COR-L47 (cell line): ENCODE measurements at places on chromosomes 2 and 18.

- no peak for DNase-seq
These were observed 28.5 kb downstream of the MAL start for GRCh38 chr2:95054016-95054415.

- DNase-seq, result no peak
These were observed 39.7 kb downstream of the HS6ST1 start for GRCh38 chr2:128279009-128279408.

GRCh38 chr18:53567929-53568574 lies 656.4 kb downstream of the MBD2 start:
- peak; percentile 20 for DNase-seq

- no peak for DNase-seq
These were observed 7.5 kb downstream of the RIOK3 start for GRCh38 chr18:23460285-23461273.

GRCh38 chr2:128841803-128842202 lies 523.1 kb upstream of the HS6ST1 start:
- no peak for DNase-seq

DNA sequence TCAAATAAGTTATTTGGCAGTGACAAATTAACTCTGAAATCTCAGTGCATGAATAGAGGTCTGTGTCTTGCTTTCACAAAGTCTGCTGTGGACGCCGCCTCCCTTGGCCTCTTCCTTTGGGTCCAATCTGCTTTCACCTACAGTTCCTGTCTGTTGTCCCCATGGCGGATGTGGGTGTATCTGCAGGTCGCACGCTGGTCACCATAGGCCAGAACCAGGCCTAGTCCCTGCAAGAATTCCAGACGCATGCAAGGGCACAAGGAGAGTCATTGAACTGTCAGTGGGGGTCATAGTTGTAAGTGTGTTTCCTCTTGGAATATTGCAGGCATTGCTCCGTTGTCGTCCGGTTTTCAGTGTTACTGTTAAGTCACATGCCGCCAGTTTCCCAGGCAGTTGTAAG lies 7.4 kb downstream of the SOCS6 start:
- DNase-seq, result no peak

DNA sequence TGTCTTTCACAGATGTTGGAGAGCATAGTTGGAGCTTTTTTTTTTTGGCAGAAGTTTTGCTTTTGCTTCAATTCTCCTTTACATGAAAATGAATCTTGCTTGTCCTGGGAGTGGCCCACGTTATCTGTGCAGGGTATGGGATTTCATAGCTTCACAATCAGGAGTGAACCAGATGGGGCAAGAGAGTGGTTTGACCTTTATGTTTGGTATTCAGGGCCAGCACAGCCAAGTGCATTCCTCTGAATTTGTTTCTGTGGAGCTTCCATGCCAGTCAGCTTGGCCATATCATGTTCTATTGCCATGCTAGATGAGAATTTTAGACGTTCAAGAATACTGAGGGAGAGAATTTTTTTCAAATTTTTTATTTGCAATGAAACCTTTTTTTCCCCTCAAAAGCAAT lies 116.6 kb downstream of the PRPF40A start:
- no peak for DNase-seq

DNA sequence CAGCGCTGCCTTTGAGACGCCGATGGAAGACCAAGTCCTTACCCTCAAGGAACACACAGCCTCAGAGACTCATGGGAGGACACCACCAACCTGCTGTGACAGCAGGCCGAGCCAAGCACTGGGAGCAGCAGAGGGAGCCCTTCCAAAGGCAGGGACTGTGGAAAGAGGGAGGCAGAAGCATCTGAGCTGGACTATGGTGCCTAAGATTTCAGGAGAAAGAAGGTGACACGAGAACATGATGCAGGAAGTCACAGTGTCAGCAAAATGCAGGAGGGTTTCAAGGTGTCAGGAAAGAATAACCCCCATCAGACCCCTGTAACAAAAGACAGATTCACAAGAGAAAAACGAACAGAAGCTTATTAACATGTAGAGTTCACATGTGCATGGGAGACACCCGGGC lies 24.2 kb upstream of the COX7A2L start:
- no peak for DNase-seq

GRCh38 chr2:158806941-158807340 lies 11.8 kb downstream of the DAPL1 start:
- no peak for DNase-seq

DNA sequence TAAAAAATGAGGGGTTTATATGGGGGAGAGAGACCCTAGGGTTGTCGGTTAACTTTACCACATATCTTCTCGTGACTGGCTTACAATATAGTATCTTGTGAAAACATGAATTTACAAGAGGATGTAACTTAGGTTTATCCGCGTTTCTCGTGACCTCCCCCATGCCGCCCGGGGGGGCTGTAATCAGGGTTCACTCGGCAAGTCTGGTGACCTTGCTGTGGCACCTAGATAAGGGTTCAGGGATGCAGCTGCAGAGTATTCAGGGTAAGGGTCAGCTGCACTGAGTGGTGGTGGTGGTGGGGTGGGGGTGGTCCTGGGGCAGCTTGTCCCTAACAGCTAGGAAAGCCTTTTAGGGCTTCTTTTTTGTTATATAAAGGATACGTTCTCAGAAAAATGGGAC lies 112.3 kb downstream of the LYPD1 start:
- DNase-seq, result no peak

DNA sequence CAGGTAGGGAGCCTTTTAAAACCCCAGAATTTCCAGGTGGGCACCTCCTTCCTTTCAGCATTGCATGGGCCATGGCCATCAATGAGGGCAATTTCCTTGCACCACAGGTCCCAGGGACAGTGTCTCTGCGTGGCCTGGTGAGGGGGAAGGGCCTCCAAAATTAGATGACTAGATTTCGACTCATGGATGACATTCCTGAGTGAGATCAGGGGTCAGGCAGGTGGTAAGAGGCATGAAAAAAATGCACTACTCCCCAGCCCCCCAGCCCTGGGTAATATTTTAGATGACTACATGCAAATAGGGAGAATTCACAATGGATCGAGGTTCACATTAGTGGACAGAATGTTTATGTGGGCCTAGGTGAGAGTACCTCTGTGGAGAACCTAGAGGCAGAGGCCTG lies 19.0 kb upstream of the IGFBP5 start:
- no peak for DNase-seq

- DNase-seq, result peak; percentile 19
These were observed 1321.6 kb upstream of the ACVR2A start for GRCh38 chr2:146523196-146523595.

DNA sequence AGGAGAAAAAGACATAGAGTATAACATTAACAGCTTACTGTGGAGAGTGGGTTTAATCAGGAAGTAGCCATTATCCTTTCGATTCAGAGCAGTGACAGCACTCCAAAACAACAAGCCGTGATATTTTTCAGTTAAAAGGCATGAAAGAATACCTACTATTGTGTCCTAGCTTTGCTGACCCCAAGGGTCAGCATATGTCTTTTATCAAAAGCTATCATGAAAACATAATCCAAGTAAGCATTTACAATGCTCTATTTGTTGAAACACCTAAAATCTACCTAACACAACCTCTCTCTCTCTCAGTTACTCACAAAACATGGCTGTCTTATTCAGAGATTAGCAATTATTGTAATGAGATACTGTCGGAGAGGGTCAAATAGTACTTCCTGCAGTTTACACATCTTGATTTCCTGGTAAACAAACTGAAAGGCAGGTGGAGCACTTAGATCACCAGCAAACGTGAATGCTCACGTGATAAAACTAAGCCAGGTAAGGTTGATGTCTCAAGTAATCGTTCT lies 100.0 kb downstream of the BAZ2B start:
- DNase-seq, result peak; percentile 82

DNA sequence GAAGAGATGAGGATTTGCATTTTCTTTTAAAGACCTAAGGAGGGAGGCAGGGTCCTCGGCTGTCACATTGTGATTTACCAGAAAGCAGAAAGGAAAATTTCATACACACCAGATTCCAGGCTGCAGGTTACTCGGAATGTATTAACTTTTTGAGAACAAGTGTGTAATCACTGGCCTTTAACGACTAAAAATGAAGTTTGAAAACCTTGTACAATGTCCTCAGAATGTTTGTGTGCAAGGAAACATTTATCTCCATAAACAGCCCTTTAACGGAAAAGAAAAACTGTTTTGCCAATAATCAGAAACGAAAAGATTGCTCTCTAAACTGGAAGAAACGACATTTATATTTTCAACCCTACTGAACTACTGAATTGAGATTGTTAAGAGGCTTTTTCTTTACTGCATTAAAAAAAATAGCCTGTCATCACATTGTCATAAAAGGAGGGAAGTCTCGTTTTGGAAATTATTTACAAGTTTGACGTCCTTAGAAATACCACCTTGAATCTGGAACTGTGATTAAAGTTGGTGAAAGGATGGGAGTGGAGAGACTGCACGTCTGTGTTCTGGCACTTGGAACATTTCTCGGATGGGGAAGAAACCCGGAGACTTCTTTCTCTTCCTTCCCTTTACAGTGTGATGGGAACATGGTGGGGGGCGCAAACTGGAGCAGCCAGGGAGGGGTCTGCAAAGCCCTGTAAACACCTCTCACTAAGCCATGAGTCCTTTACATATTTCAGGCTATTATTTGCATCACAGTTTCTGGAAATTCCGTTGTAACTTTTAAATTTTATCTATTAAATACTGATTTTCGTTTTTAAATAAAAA lies 134.1 kb upstream of the SIX3 start:
- no peak for DNase-seq

- no peak for DNase-seq
These were observed 782.3 kb downstream of the ERBB4 start for GRCh38 chr2:211756266-211756665.

DNA sequence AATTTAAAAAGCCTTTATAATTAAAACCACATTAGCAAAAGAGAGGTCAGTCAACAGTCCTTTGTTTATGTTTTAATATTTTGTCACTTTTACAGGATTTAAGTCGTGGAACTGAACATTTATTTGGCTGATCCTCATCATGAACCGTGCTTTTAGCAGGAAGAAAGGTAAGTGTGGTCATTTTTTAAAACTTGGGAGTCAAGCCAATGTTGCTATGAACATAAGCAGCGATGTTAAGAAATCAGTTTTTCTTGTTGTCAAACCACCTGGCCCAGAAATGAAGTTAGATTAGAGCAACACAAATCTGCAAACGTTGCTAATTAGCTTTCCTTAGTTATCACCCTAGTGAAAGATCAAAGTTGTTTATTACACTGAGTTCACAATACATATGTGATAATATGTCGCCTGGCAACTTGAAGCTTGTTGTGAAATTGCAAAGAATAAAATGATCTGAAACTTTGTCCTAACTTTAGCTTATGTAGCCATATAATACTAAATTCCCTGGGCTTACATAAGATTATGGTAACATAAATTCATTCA lies 186.0 kb downstream of the GULP1 start:
- DNase-seq, result no peak

DNA sequence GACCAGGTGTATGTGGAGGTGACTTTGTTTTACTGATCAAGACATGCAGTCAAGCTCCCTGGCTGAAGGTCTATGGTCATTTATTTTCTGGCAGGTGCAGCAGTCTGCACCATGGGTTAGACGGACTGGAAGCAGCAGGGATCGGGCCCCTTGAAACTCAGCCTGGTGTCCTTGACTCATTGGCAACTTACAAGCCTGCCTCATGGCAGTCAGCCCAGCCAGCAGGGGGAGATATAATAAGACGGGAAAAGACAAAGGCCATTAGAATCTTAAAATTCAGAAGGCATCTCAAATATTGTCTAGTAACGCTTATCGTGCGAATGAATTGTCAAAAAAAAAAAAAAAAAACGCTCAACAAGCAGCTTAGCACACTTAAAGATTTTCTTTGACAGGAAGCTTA lies 308.2 kb downstream of the EN1 start:
- no peak for DNase-seq

- DNase-seq, result no peak
These were observed 316.2 kb upstream of the THSD7B start for GRCh38 chr2:136448986-136449780.

- no peak for DNase-seq
These were observed 131.7 kb upstream of the TWIST2 start for GRCh38 chr2:238716171-238716570.

DNA sequence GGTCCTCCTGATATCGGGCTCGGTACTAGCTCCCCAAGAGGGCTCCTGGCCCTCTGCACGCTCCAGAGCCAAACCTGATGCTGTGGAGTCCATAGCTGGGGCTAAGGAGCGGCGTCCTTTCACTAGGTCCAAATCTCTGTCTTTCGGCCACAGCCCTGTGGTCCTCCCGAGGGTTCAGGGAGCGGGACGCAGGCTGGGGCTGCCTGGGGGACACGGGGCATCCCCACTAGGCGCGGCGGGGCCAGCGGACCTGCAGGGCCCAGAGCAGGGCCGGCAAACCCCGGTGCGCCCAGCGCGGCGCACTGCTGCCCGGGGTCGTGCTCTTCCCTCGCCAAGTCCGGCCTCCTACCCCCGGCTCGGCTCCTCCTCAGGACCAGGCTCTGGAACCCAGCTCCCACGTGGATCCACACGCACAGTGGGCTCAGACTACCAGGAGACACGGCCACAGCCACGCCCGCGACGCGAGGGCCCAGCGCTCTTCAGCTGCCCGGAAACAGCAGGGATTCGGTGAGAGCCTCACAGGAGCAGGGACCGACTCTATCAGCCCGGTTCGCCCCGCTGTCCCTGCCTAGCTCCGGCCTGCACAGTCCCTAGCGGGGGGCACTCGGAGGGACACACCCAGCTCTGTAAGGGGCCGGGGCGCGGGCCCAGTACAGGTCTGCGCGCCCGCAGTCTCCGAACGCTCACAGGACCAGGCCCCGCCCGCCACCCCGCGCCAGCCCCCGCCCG lies 593 bp downstream of the ZNF514 start:
- peak; percentile 60 for DNase-seq

DNA sequence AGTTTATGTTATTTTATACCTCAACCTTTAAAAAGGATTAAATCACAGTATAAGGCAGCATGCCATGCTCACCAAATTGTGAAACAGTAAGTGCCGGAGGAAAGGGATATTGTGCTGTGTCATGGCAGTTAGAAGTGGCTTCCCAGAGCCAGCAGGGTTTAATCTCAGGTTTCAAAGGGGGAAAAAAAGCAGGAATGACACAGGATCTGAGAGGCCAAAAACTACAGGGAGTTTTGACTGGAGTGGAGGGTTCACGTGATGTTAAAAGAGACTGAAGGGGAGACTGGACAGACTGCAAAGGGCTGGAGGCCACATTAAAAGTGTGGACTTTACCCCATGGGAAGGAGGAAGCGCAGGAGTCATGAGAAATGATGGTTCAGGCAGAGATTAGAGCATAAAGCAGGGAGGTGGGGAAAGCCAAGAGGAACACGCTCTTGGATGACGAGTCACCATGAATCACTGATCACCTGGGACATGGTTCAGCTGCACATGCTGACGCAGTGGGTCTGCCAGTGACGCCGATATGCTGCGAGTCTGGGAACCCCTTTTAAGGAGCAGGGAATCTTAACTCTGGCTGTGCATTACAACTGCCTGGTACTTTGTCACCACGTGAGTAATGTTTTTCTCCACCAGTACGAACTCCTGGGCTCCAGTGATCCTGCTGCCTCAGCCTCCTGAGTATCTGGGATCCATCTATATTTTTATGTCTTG lies 6.1 kb downstream of the CHMP1B start:
- no peak for DNase-seq
